Dermis lymphatic vessel endothelial cell (primary cell): ENCODE measurements at places on chromosomes 16 and 17. TPM values are rescaled to one million over a fixed set of nuclear protein-coding genes. Genes with fewer than 3 reads are reported as not detected.

The HS3ST3B1 gene
- total RNA-seq, result 0.43 and 1.0 TPM in 2 replicates

The FOXN1 gene
- total RNA-seq, result not detected in 2 replicates

The SDK2 gene
- not detected in 2 replicates for total RNA-seq

The PRR29 gene
- total RNA-seq, result 0.54 and 0.60 TPM in 2 replicates

The PRSS36 gene
- 0.26 and 0.87 TPM in 2 replicates for total RNA-seq

The BCAR1 gene
- total RNA-seq, result 73.8 and 83.2 TPM in 2 replicates

The ARL5C gene
- not detected in 2 replicates for total RNA-seq

The PSME3 gene
- total RNA-seq, result 48.9 and 65.9 TPM in 2 replicates

The WDR59 gene
- 11.9 and 13.4 TPM in 2 replicates for total RNA-seq

The C17orf50 gene
- total RNA-seq, result not detected in 2 replicates

The CTNS gene
- 14.5 and 17.2 TPM in 2 replicates for total RNA-seq

The GHDC gene
- total RNA-seq, result 17.2 and 27.1 TPM in 2 replicates

The CSF3 gene
- total RNA-seq, result 0.09 TPM in 1 of 2 replicates, not detected in the other

The RAB26 gene
- total RNA-seq, result 0.26 and 0.65 TPM in 2 replicates

The RAMP2 gene
- 15.6 and 21.5 TPM in 2 replicates for total RNA-seq

The EME1 gene
- 0.65 and 0.77 TPM in 2 replicates for total RNA-seq

The OR4D1 gene
- not detected in 2 replicates for total RNA-seq

The PYY gene
- total RNA-seq, result not detected in 2 replicates

The CD300LB gene
- not detected in 2 replicates for total RNA-seq

The DBNDD1 gene
- 5.6 and 10.4 TPM in 2 replicates for total RNA-seq

The ADAM11 gene
- under 0.01 TPM in 1 of 2 replicates, not detected in the other for total RNA-seq

The KCNAB3 gene
- total RNA-seq, result 0.11 and 0.17 TPM in 2 replicates

The TBC1D3E gene
- total RNA-seq, result 1.4 TPM in 1 of 2 replicates, not detected in the other

The CEP295NL gene
- total RNA-seq, result 1.3 and 1.4 TPM in 2 replicates

The ITGA2B gene
- total RNA-seq, result 0.26 and 0.65 TPM in 2 replicates

The TP53TG3F gene
- not detected in 2 replicates for total RNA-seq

The OTOA gene
- total RNA-seq, result under 0.01 and 0.09 TPM in 2 replicates

The DNAH9 gene
- total RNA-seq, result not detected in 2 replicates

The MT1M gene
- total RNA-seq, result 0.43 and 0.54 TPM in 2 replicates

The KCNJ18 gene
- not detected in 2 replicates for total RNA-seq

The KRT32 gene
- not detected in 2 replicates for total RNA-seq

The SLC46A1 gene
- 0.33 and 0.60 TPM in 2 replicates for total RNA-seq

The PRRT2 gene
- under 0.01 and 0.09 TPM in 2 replicates for total RNA-seq

The KRTAP2-2 gene
- not detected in 2 replicates for total RNA-seq

The DPEP3 gene
- total RNA-seq, result 0.09 and 0.11 TPM in 2 replicates

The GSPT1 gene
- 40.6 and 48.6 TPM in 2 replicates for total RNA-seq

The MBTD1 gene
- 13.0 and 21.1 TPM in 2 replicates for total RNA-seq

The RPGRIP1L gene
- 2.6 and 6.3 TPM in 2 replicates for total RNA-seq

The KRTAP4-4 gene
- not detected in 2 replicates for total RNA-seq

The PRR35 gene
- total RNA-seq, result not detected in 2 replicates

The PHOSPHO1 gene
- 0.09 TPM in 1 of 2 replicates, not detected in the other for total RNA-seq

The EXOC3L1 gene
- 47.2 and 80.1 TPM in 2 replicates for total RNA-seq

The TLCD2 gene
- 1.6 and 3.4 TPM in 2 replicates for total RNA-seq

The ARSG gene
- total RNA-seq, result 1.9 and 2.1 TPM in 2 replicates

The TEDC2 gene
- 1.7 and 2.1 TPM in 2 replicates for total RNA-seq

The EVPL gene
- total RNA-seq, result not detected in 2 replicates

The SLFN12L gene
- under 0.01 TPM in 1 of 2 replicates, not detected in the other for total RNA-seq

The ARL4D gene
- total RNA-seq, result 0.86 and 1.2 TPM in 2 replicates
